ENCODE measurements at places on chromosomes 5 and 9.

- DNase-seq, result no peak
Observed at GRCh38 chr9:124272979-124273378, 15.2 kb downstream of the NEK6 start.

DNA sequence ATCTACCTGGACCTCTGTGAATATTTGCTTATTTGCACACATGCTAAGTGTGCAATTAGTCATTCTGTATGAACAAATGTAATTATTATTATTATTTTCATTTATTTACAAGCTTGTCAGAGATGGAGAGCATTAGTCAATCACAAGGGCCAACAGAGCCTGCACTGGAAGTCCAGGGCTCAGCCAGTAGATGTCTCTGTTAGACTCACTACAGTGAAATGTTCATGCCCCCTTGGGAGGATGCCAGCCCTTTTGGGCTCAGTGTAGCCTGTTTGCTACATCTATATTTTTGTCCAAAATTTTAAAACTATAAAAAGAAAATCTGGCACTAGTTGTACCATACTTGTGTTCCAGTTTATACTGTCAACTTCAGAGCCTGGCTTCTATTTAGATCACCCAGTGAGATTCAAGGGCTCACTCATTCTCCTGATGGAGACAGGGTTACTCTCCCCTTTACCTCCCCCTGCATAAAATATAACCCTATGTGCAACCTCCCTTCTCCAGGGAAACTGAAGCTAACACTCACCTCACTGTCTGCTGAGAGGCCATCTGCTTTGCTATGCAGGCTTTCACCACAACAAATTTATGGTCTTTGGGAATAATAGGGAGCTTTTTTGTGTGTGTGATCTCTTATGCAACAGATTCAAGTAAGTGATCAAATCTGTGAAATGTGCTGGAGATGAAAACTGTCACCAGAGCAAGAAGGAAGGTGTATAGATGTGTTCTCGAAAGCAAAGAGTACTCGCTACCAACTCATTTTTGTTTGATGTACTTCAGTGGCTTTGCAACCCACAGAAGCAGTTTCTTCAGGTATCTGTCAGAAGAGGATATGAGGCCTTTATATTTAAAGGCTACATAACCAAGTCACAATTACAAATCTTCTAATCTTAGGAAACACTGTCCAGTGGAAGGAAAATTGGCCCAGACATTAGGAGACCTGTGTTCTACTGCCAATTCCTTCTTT lies 99.9 kb upstream of the TLE4 start:
- no peak for DNase-seq

DNA sequence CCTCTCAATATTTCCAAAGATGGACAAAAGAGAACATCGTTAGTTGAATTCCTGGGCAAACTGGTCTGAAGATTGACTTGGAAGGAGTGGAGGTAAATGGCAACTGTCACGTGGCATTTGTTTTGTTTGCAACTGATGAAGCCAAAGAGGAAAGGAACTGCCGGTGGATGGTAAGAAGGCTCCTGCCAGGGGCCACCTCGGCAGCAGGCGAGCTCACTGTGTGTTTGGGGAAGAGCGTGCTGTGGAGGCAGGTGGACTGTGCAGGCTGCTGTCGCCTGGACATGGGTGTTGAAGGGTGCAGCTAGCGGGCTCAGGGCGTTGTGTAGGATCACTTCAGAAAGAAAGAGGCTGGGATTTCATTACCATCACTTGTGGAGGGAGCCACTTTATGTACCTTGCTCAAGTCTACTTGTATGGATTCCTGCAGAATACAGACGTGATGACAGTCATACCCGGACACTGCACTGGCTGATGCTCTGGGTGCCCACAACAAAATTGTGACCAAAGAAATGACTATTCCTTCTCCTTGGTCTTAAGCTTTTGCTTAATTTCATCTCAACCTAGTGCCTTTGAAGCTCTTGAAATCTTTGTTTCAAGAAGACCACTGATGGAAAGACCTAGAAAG lies 72.7 kb downstream of the MAP1B start:
- DNase-seq, result no peak

DNA sequence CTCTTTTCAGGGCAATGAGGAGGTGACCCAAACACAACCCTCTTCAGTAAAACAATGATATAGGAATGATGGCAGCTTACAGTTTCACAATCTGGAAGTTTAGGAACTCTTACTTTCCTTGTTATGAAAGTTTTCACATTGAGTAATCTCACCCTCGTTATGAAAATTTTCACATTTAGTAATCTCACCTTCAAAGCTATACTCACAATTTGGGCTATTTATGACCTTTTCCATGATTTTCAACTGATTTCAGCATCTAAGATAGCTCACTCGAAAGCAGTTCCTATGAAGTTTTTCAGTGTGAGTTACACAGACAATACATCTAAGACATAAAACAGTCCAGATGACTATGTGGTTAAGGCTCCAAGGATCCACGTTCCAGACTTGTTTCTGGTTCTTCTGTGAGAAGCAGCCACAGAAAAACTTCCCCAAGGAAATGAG lies 57.1 kb downstream of the FOXD1 start:
- no peak for DNase-seq

- DNase-seq, result no peak
Observed at GRCh38 chr5:78570646-78571045, 77.9 kb downstream of the LHFPL2 start.

DNA sequence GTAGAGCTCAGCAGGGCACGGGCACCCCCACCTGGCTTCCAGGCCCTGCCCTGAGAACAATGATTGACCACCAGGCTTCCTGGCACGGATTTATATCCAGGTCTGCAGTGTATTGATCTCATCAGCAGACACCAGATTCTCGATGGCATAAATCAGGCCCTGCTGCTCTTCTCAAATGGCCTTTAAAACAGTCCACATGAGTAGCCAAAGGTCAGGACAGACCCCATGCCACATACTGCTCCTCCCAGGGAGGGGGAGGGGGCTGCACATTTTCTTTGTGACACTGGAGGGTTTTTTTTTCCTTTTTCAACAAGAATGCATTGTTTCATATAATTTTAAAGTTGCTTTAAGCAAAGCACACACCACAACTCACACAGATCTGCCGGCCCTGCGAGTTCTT lies 85.4 kb downstream of the SEMA4D start:
- DNase-seq, result no peak

- DNase-seq, result no peak
Observed at GRCh38 chr5:142280066-142281007, 44.5 kb downstream of the SPRY4 start.

DNA sequence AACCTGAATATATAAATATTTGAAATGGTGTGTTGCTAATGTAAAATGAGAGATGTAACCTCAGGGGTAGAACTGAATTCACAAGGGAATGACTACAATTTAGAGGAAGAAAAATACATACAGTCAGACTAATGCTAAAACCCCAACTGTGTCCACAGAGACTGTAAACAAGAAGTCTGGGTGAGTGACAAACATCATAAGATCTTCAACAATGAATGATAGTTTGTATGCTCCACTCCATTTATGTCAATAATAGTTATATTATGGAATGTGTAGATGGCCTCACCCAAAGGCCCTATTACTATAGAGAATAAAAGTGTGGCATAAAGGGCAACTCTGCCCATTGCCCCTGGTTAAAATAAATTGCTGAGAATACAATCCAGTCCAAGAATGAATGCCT lies 102.9 kb downstream of the CETN3 start:
- DNase-seq, result no peak

DNA sequence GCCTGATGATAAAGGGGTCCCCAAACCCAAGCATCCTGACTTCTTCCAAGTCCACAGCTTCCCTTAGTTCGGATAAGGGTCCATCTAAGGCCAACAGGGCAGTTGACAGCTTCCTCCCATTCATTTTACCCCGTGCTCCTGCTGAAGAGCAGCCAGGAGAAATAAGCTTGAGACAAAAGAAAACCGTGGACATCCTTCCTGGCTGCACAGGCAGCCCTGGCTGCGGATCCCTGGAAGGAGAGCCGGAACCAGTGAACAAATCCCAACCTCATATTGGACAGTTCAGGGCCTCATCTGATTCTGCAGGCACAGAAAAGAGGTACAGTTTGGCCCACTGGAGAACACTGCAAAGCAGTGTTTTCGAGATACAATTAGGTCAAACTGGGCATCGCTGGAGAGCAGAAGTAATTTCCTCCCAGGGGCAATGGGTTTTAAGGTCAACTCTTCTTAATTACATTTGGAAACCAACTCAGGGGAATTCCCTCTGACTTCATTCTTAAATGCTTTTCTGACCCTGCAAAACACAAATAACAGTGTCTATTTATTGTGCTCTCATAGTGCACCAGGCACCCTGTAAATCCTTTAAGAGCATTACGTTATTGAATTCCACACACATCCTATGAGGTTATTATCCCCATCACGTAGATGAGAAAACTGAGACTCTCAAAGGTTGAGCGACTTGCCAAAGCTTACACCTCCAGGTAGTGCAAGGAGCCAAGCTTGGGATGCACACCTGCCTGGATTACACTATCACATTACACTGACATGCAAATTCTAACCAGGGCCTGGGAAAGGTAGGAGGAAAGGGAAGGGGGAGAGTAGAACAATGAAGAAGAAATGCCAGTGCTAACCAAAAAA lies 21.2 kb downstream of the ADAM19 start:
- no peak for DNase-seq

GRCh38 chr5:180379355-180380070 lies 26.4 kb upstream of the GFPT2 start:
- no peak for DNase-seq

Data from activated CD4-positive, CD25-positive, alpha-beta regulatory T cell (primary cell).